ENCODE measurements at places on chromosomes 11 and 22.

- DNase-seq, result no peak
Measured at GRCh38 chr11:70192666-70193410, 10.3 kb upstream of the FADD start.

DNA sequence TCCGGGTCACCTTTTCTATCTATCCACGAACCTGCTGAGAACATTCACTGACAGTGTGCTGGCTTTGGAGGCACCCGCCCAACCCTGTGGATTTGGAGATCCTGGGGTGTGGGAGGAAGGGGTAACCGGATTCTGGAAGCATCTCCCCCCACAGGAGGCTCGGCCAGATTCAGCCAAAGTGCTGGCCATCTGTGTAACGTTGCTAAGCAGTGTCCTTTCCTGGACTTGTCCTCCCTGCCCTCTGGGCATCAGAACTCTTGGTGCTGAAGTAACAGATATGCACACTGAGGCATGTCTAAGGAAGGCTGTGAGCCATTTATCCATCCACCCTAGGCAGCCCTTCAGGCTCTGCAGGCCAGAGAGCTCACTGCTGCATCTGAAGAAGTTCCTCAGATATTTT is 85.7 kb downstream of the SNX19 start:
- DNase-seq, result no peak

GRCh38 chr11:130122141-130122575 is 37.4 kb upstream of the ST14 start:
- no peak for DNase-seq

DNA sequence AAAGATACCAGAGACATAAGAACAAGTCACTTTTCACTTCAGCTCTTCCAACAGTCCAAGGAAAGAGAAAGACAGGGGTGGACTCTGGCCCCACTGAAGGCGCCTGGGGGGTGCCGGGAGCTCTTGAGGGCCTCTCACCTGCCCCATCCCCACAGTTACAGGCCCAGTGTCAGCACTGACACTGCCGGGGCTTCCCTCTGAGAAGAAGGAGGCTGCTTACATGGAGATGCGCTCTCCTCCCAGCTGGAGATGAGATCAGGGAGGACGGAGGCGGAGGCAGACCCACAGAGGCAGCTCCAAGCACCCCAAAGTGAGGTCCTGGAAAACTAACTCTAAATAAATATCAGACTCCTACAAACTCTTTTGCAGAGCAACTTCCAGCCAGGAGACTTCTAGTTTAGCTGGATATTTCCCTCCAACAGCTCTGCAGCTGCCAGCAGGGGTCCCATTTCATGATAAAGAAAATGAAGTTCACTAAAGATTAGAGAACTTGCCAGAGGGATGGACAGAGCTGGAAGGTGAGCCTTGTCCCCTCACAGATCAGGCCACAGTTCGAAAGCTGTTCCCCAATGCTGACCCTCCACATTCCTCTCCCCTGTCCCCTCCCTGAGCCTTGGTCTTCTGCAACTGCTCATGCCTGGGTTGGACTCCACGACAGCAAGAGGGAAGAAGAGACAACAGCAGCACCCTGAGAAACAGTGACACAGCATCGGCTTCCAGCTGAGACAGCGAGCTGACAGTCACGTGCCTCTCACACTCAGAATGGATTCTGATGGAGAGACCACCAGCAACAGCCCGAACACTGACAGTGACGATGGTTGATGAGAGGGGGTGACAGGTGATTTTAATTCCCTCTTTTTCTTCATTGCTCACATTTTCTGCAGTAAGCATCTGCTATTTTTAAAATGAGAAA is 5.8 kb downstream of the CARS1 start:
- DNase-seq, result no peak

- no peak for DNase-seq
Measured at GRCh38 chr11:133946541-133947318, 10.0 kb downstream of the IGSF9B start.

DNA sequence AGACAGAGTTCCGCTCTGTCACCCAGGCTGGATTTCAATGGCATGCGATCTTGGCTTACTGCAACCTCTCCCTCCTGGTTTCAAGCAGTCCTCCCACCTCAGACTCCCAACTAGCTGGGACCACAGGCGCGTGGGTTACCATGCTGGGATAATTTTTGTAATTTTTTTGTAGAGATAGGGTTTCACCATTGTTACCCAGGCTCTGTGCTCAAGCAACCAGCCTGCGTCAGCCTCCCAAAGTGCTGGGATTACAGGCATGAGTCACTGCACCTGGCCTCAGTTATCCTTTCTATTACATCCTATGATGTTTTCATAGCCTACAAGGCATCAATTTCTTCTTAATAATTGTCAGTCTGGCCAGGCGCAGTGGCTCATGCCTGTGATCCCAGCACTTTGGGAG is 36.5 kb downstream of the LRRC74B start:
- DNase-seq, result no peak

GRCh38 chr11:82858556-82859091 is 41.6 kb downstream of the PRCP start:
- no peak for DNase-seq

GRCh38 chr11:72831521-72832300 is 17.5 kb downstream of the ATG16L2 start:
- DNase-seq, result no peak

DNA sequence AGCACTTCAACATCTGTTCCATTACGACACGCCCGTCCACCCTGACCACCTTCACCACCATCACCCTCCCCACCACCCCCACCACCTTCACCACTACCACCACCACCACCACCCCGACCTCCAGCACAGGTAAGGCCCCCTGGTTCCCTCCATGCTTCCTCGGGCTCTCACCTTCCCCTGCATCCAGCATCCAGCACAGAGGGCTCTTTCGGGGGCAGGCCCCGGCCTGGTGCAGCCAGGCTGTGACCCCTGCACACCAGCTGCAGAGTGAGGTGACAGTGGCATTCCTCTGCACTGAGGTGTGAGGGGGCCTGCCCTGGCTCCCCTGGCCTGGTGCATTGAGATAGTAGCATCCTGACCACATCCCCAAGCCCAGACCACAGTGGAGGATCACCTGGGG is 18.2 kb downstream of the MUC2 start:
- no peak for DNase-seq

DNA sequence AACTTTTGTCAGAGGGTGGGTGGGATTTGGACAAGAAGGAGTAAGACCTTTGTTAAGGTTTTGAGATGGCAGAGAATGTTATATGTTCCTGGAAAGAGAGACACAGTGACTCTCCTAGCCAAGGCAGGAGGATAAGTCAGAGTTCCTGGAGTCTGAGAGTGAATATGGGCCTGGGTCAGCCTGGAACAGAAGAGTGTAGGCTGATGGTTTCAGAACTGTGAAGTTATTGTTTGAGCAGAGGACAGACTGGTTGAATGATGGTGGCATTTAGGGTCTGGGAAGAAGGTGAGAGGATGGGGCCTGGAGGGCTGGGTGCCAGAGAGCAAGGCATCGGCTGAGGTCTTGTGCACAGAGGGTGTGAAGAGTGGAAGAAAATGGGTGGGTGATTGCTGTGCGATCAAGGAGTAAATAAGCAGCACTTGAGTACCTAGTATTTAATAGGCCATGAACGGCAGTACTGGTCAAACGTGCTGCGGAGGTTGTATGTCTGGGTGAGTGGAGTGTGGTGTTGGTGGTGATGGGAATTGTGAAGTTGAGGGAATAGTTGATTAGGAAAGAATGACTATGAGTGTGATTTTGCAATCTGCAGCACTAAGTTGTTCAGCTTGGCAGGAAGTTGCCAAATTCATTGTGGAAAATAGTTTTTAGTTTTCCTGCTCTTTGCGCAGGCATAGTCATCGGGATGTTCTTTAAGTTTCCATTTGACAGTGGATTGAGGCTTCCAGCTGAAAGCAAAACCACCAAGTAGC is 1.8 kb downstream of the PANX1 start:
- no peak for DNase-seq

GRCh38 chr11:84260862-84261261 is 974.7 kb upstream of the CCDC90B start:
- DNase-seq, result no peak

DNA sequence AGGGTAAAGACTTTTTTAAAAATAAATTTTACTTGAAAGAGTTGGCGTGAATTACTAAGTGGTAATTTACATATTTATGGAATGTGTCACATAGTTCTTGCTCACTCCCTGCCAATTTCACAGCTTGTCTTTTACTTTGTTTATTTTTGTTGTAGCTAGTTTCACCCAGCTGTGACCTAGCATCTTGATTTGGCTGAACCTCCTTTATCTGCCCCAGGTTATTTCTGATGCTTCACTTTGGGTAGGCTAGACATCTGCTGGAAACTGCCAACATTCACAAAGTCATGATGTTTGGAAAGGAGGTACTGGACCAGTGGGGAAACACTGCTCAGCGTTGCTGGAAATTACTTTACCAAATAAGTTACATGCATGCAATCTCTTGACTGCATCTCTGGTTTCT is 1676.0 kb upstream of the RAG2 start:
- DNase-seq, result no peak

DNA sequence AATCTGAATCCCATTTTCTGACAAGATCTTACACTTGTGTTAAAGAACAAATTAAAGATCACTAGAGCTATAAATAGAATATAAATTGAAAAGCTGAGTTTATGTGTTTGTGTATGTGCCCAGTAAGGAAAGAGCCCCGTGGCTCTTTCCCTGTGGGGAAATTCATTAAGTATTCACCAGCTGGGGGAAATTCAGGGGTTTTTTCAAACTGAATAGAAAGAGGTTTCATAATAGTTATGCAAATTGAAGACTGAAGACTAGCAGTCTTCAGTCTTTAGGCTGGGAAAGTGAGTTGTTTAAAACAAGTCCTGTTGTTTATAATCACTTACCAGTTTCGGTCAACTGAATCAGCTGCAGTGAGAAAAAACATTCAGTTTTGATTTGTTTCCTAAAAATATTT is 11.3 kb upstream of the MS4A7 start:
- DNase-seq, result no peak

- no peak for DNase-seq
Measured at GRCh38 chr22:21961127-21961867, 8.6 kb upstream of the PPM1F start.

DNA sequence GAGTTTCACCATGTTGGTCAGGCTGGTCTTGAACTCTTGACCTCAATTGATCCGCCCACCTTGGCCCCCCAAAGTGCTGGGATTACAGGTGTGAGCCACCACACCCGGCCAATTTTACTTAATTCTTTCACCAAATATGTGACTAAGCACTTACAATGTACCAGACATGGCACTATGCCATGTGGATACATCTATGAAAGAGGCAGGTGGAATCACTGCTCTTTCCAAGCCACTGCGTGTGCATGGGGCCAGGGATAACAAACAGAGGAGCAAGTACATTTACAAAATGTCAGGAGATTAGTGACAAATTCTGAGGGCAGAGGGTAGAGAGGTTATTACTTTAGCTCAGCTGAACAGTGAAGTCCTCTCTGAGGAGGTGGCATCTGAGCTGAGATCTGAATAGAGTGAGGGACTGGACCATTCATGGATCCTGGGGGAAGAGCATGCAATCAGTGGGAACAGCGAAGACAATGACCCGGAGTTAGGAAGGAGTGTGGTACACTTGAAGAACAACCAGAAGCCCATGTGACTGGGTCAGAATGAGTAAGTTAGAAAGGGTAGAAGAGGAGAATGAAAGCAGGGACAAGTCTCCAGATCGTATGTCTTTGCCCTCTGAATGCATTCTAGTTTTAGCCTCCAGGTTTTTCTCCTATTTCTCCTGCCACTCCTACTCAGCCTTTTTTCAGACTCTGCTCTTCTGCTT is 38.3 kb upstream of the GRAMD1B start:
- DNase-seq, result no peak
